ENCODE measurements at places on chromosomes 2 and 18.
A peak's percentile ranks its signal among the peaks of the same experiment; 100 is the strongest.

GRCh38 chr2:33323957-33324356 is 152.5 kb upstream of the RASGRP3 start:
- no peak for DNase-seq

DNA sequence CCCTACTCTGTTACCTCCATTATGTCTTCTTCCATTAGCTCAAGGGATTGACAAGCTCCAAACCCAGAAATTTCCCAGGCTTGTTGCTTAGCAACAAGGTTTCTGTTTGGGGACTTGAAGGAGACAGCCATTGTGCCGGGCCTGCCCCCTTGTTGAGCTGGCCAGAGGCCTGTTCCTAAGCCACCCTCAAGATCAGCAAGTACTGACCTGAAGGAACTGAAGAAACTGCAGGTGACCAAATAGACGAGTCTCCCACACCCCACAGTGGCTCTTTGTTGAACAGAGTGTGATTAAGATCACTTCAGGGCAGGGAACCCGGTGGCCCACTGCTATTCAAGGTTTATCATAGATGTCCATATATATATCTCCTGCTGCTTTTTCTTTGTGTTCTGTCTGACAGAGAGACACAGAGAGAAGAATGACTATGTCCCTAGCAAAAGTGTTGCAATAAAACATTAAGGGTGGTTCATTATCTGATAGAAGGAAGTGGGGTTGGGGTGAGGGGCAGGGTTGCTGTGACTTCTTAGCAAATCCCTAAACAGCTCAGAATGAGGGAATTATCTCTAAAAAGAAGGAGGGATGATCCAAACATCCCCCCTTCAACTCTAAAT is 69.2 kb downstream of the RNF144A start:
- DNase-seq: peak; percentile 64

DNA sequence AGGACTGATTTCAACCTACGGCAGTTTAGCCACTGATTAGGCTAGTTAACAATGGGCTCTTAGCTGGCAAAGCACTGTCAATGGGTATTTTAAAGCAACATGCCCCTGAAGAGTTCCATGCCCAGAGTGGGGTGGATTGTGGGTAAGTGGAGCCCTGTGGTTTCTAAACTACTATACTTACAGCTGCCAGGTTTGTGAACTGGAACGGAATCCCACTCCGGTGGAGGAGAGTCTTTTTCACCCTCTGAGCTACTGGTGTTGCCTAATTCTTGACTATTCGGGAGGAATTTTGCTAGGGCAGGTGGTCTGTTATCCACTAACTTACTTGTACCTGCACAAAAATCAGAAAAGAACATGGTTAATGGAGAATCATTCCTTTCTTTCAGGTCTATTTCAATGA is 52.6 kb downstream of the ZAP70 start:
- DNase-seq: no peak

DNA sequence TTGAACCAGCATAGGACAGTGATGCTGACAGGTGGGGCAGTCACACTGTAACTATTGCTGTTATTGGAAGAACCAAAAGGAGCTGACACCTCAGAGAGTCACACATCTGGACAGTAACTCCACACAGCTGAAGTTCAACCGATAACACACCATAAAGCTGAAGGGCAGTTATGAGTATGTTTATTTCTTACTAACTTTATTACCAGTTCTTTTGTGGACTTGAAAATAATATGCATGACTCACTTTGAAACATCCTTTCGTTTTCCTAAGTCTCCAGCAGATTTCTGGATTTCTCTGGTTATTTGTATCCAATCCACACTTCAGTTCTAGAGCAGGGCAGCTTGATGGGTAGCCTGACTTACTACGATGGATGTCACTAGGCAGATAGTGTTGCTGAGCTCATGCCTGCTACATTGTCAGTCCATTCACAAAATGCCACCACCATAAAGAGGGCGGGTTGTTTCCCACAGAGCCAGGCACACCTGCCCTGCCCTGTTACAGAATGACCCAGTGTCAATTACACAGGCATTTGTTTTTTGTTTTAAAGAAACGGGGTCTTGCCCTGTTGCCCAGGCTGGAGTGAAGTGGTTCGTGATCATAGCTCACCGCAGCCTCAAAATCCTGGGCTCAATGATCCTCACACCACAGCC is 8.4 kb upstream of the AGBL5 start:
- no peak for DNase-seq

GRCh38 chr18:2515171-2515787 is 56.0 kb downstream of the METTL4 start:
- no peak for DNase-seq

GRCh38 chr2:234286956-234287355 is 209.9 kb downstream of the ARL4C start:
- DNase-seq: no peak

- no peak for DNase-seq
These were observed 79.3 kb upstream of the IGFBP5 start for GRCh38 chr2:216774620-216775019.

DNA sequence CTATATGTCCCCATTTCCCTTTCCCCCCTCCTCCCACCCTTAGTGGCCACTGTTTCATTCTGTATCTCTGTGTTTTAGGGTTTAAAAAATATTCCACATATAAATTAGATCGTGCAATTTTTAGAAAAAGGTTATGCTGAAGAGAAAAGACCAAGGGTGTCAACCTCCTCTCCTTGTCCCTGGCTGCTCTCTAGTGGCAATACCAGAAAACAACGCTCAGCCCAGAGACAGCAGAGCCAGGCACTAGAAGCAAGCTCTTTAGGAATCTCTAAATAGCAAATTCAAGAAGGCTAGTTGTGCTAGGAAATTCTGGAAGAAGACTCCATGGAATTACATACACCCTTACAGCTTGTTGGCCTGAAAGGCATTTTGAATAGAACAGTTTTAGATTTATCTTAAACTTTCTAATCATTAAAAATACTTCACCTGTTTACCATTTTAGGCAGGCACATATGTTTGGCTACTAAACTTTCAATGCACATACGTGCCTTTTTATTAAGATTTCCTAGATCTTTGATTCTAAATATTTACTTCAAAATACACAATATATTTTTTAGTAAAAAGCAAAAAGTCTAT is 35.1 kb upstream of the RASGRP3 start:
- DNase-seq: no peak

- no peak for DNase-seq
These were observed 55.9 kb upstream of the LAPTM4A start for GRCh38 chr2:20107352-20107751.

All from HL-60 (cell line).